ENCODE measurements at places on chromosomes 6 and 20.

GRCh38 chr6:123677897-123678296 is 41.1 kb upstream of the TRDN start:
- no peak for DNase-seq

DNA sequence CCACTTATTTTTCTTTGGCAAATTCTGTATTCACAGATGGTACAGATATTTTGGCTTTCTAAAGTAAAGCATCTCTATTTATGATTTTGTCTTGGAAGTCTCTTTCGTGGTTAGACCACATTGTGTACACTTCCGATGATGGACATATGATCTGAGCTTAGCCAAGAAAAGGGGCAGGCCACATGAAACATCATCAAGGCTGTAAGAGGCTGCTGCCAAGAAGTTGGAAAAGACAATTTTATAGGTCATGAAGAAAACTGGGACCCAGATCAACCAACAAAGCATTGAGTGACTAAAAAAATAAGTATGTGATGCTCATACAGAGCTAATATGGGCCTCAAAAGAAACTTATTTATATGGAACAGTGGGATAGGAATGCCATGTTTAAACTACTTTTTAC is 266.4 kb downstream of the HAO1 start:
- DNase-seq, result no peak

DNA sequence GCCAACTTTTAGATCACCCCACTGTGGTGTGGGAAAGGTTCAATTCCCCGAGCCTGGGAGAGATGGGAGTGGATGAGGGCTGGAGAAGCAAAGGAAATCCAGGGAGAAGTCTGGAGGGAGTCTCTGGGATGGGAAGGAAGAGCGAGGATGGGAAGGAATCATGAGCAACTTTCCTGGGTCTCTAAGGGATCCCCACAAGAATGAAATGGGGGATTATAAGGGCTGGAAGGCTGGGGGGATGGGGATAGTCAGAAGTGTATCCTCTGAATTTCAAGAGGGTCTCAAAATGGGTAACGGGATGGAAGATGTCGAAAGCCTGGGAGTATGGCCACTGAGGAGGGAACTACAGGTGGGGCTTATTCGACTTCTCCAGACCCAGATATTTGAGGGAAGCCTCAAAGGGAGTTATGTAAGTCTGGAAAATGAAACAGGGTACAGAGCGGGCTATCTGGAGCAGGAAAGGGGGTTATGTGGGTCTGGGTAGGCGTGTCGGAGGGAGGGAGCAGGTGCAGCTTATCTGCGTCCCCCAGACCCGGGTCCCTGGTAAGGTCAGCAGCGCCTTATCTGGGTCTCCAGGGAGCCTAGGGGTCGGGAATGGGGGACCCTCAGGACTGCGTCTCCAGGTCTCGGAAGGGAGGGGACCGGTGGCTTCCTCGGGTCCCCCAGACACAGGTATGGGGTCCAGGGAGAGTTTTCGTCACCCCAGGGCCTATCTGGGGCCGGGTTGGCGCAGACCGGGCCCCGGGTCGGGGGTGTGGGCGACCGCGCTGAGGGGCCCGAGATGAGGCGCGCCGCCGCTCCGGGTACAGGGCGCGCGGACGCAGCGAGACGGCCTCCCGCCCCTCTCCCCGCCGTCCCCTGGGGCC is 550 bp downstream of the PLAGL2 start:
- no peak for DNase-seq

DNA sequence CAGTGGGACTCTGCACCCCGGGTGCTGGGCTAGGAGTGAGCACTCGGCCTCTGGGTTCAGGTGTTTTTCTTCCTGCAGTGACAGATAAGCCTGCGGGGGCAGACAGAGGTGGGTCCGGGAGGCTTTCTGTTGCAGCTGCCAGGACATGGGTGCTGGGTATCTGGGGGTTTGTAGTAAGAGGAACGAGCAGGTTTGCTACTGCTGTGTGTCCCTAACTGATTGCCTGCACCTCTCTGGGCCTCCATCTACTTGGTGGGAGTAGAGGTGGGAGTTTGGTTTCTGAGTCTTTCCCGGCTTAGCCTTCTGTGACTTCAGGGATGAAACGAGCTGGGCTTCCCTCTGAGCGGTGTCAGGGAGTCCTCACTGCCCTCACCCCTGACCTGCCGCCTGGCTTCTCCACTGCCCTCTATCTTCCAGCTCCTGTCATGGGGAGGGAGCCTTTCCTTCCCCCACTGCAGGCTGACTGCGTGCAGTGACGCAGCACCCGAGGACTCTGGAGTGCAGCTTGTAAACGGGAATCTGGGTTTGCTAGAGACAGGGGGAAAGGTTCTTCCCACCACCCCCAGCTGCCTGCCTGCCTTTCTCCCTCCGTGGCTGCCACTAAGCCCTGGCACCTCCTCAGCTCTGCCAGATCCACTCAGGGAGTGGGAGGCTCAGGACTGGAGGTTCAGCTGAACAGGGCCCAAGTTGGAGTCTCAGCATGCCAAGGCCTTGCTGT is 6.7 kb downstream of the DLGAP4 start:
- DNase-seq, result no peak

DNA sequence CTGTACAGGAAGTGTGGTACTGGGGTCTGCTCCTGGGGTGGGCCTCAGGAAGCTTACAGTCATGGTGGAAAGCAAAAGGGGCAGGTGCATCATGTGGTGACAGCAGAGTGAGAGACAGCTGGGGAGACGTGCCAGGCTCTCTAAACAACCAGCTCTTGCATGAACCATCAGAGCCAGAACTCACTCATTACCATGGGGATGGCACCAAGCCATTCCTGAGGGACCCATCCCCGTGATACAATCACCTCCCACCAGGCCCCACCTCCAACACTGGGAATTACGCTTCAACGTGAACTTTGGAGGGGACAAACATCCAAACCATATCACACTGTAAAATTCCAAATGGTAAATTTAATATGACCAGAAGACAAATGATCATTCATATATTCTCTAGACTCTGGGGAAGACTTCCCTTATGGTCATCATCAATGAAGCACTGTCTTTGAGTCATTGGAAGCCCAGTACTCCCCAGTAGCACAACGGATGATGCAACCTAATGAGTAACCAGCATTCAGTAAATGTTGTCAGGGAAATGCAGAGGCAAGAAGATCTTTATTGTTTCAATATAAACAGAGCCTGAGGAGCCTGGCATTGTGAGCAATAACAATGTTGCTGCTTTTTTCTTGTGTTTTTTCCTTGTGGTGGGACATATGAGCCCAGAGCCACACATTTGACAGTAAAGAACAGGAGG is 48.2 kb upstream of the RALY start:
- DNase-seq, result no peak

DNA sequence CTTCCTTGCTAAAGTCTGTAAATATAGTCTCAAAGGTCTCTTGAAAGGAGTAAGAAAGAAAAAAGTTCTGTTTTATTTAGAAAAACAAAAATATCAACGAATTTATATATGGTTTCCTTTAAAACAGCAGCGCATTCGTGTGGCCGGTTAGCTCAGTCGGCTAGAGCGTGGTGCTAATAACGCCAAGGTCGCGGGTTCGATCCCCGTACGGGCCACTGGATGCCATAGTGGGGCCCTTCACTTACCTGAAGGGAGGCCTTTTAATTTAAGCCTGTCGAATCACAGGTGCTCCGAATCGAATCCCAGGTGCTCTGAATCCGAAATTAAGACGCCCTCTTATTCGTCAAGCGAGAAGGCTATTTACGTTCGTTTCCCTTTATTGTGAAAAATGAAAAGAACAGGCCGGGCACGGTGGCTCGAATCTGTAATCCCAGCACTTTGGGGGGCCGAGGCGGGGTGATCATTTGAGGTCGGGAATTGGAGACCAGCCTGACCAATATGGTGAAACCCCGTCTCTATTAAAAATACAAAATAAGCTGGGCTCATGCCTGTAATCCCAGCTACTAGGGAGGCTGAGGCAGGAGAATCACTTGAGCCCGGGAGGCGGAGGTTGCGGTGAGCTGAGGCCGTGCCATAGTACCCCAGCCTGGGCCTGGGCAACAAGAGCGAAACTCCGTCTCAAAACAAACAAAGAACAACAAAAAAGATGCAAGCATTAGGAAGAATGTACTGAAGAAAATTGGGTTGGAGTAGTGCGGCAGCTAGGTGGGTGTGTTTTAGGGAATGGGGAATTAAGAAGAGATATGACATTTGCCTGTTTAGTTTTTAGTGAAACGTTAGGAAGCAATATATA is 195.8 kb upstream of the ZNF184 start:
- peak; percentile 61 for DNase-seq

GRCh38 chr20:59832406-59833363 is 100.8 kb downstream of the SYCP2 start:
- DNase-seq, result no peak

GRCh38 chr6:155708100-155708499 is 252.5 kb upstream of the NOX3 start:
- no peak for DNase-seq

DNA sequence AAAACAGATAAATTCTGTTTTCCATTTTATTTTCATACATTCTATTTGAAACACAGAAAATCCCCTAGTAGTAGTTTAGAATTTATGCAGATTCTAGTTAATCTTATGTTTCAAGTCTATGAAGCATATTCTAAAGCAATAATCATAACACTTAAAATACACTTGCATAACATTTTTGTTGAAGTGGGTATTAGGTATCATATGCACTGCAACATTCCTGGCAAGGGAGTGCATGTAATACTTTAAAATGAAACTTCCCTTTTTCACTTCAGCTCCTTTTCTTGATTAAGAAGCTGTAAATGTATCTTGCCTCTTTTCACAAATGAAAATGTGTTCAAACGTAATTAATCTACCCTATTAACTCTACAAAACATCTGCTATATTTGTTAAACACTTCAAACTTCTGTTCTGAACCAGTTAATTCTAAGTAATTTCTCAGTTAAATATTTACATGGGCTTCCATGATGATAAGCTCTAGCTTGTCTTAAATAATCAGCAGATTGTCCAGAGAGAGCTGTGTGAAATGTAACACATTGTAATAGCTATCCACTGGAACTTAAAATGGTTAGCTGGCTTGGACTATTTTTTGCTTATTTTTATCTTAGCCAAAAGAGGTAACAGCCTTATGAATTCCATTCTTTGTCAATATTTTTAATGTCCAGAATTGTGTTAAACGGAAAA is 192.8 kb downstream of the COL19A1 start:
- DNase-seq, result no peak

- DNase-seq, result no peak
These were observed 16.7 kb downstream of the ZNFX1 start for GRCh38 chr20:49261173-49261572.

DNA sequence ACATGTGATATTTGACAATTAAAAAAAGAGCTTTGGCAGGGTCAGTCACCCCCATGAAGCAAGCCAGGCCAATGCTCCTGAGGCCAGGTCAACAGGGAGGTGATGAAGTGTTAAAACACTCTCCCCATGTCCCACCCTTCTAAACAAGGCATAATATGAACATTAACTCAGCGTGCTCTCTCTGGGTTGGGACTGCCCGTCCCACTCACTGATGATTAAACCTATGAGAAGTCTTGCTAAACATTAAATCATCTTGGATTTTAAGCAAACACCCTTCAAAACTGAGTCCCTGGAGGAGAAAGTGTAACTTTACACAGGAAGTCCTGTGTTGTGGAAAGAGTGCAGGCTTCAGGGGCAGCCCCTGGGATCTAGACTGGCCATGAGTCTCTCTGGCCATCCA is 558.5 kb downstream of the CD83 start:
- no peak for DNase-seq

DNA sequence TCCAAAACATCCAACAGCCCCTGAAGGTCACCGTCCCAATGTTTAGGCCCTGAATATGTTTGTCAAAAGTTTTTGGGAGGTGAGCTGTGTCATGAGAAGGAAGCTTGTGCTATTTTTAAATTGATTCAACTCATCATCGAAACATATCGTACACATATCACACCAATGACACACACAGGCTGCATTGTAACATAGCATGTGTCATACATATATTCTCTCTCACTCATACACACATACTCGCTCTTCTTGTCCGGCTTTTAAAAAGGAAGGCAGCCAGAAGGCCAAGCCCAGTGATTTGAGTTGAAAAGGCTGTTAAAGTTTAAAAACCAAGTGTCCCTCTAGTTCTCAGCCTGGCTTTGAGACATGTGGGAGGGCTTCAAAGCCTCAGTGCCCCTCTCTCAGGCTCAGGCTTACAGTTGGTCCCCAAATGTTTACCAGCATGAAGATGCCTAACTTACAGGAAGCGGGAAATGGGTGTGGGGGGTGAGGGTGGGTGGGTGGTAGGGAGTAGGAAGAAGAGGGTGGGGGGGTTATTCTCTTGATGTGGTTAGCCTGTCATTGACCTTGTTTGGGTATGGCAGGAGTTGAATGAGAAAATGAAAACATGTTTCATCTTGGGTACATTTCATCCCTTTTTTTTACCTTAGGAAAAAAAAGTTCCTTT is 3.3 kb upstream of the PRDM1 start:
- no peak for DNase-seq

DNA sequence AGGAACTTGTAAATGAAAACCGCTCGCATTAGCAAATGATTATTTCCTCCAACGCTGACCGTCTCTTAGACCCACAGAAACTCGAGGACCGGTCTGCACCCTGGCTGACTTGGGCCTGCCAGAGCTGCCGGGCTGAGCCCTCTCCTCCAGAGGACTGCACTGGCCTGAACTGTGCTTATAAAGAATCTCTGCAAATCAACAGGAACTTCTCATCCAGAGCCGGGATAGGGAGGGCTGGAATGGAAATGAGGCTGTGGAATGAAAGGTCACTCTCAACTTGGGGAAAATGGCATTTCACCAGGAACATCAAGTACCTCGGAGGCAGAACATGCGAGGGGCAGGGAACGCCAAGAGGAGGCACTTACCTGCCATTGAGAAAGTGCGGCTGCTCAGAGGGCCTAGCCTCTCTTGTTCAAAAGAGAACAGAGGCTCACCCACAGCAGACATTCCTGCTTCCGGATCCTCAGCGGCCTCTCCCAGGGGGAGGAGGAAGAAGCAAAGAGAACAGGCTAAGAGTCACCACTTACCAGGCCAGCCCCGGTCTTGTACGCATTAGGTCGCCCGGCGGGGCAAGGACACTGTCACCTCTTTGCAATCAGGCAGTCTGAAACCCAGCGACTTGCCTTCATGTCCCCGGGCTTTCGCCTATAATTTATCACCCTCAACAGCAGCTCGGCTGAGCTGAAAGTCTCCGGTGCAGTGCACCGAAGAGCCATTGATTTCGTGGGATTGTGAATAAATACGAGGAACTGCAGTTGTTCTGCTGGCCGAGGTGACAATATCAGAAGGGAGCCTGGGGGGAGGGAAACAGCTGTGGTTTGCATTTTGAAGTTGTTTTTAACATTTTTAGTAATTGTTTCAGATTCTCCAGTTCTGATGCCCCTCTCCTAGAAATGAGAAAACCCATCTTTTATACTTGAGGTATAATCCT is 37.6 kb downstream of the ZMYND8 start:
- no peak for DNase-seq

GRCh38 chr6:31582230-31582643 is at the start of gene LTB:
Gene LTB, minus strand, starts transcription at chr6:31582424. Its CDS starts 7 bp downstream, at chr6:31582417.
- DNase-seq, result no peak

GRCh38 chr6:113920663-113921267 is 50.2 kb downstream of the HDAC2 start:
- DNase-seq, result no peak

GRCh38 chr6:24763578-24763977 is 11.2 kb upstream of the GMNN start:
- no peak for DNase-seq

All from stimulated activated CD4-positive, alpha-beta T cell treated with anti-CD3 and anti-CD28 coated beads, Interleukin-1b, Interleukin-23, amount 100 ng/mL, for 4 hours (primary cell).